ENCODE measurements at places on chromosomes 11 and 22.

- peak; percentile 89 for DNase-seq
Measured at GRCh38 chr22:30609260-30610185, 2.5 kb downstream of the TCN2 start.

DNA sequence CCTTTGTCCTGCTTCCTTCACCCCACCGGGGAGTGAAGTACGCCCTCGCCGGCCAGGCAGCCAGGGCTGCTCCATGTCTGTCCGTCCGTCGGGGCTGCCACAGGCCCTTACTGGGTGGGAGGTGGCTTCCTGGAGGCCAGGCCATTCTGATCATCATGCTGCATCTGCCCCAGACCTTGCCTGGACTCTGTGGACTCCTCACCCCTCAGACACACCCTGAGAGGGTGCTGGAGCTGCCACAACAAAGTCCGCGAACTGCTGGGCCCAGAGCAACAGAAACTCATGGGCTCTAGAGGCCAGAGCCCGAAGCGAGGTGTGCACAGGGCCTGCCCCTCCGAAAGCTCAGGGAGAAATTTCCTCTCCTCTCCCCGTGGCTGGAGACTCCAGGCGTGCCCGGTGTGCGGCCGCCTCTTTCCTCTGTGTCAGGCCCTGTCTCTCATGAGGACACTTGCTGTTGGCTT is 124.2 kb downstream of the KCNQ1OT1 start:
- no peak for DNase-seq

DNA sequence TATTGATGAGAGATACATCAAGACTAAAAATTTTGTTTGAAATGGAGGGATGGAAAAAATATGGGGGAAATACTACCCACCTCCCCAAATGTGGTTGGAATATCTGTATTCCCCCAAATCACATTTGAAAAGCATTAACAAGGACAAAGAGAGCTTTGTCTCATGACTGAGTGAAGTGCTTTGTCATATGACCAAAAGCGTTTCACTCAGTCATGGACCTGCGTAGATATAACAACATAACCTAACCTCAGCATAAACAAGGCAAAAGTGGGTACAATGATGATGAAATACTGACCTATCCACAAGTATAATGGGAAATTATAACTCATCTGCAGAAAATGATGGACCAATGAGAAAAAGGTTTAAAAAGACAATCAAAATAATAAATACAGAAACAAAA is 418.3 kb downstream of the TBC1D22A start:
- DNase-seq, result no peak

GRCh38 chr11:126601136-126601535 is 245.7 kb downstream of the ST3GAL4 start:
- no peak for DNase-seq

DNA sequence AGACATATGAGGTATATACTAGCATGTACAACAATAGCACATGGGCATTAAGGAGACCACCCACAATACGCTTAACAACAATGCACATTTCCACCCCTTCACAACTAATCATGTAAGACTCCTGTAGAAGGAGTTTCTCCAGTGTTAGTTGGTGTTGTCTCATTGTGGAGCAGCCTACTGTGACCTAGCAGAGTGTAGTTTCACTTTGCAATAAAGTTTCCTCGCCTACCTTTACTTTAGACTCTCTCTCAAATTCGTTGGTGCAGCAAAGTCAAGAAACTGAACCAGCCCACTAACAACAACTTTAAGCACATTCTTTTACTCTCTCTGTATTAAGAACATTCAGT is 863.6 kb downstream of the FAM181B start:
- DNase-seq, result no peak

GRCh38 chr22:49929211-49929979 is 11.0 kb downstream of the CRELD2 start:
- DNase-seq, result peak; percentile 82

DNA sequence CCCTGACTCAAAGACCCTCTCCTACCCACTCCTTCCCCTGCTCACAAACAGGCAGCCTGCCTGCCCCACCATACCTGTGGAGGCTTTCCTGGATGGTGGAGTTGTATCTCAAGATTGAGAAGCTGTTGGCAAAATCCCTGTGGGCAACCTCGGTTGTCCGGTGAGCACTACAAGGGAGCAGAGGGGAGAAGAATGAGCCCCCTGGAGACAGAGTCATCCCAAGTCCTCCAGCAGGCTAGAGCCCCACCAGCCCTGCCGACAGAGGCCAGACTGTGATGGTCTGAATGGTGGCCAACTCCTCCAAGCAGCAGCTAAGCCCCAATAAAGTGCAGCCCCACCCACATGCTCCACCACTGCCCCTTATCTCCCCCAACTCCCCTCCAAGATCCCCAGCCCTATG is 17.5 kb downstream of the TMPRSS13 start:
- DNase-seq, result no peak

- no peak for DNase-seq
Measured at GRCh38 chr11:8207080-8208000, 38.5 kb upstream of the RIC3 start.

DNA sequence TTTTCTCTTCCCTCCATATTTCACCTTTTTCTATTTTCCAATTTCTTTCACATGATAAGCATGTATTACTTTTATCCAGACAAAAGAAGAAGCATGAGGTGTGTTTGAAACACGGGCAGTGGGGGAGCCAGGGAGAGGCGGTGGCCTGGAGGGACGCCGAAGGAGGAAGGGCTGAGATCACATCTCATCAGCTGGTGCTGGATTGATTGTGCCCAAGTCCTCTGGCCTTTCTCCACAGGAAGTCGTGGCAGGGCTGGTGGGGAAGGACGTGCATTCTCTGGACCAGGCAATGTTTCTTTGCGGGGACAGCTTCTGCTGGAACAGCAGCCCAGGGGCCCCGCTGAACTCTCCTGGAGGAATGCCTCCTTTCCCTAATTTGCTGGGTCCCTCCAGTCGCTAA is 82.9 kb downstream of the MIAT start:
- no peak for DNase-seq

- no peak for DNase-seq
Measured at GRCh38 chr11:78572394-78572793, 2.3 kb downstream of the NARS2 start.

- DNase-seq, result peak; percentile 31
Measured at GRCh38 chr11:128472128-128473089, 114.9 kb downstream of the ETS1 start.

GRCh38 chr11:84884836-84885235 is 742.3 kb downstream of the DLG2 start:
- DNase-seq, result no peak

DNA sequence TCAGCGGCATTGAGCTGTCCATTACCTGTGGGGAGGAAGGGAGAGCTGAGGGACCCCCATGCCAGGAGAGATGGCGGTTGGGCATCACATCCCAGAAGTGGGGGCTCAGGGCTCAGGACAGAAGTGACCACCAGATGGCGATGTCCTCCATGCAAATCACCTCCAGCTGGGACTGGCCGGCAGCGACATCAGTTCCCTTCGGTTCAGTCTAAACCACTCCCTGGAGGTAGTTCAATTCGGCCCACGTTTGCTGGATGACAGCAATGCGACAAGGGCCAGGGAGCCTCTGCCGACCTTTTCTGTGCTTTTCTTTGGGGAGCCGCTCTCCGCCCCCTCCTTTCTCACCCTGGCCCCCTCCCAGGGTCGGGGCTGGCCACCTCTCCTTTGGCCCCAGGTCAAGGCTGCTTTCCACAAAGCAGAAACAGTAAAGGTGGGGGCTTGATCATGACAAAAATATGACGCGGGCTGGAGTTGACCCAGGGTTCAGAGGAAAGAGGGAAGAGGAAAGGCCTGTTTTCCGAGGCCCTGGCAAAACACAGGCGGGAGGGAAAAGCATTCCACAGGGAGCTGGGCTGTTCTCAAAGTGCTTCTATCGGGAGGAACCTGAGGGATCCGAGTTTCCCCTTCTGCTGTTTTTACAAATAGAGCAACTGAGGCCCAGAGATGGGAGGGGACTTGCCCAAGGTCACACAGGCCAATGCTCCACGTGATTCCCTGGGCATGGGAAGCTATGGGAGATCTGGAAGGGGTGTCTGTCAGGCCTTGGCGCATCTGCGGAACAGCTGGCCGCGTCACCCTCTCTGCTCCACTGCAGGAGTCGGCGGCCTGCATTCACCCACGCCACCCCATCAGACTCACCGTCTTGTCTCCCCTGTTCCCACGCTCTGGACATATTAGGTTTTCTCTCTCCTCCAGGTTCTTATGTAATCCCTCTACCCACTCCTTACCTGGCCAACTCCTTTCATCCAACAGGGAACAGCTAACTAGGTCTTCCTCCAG is 54.7 kb downstream of the FBXO7 start:
- DNase-seq, result peak; percentile 94

GRCh38 chr11:46210133-46210636 is 67.3 kb upstream of the CREB3L1 start:
- peak; percentile 55 for DNase-seq

DNA sequence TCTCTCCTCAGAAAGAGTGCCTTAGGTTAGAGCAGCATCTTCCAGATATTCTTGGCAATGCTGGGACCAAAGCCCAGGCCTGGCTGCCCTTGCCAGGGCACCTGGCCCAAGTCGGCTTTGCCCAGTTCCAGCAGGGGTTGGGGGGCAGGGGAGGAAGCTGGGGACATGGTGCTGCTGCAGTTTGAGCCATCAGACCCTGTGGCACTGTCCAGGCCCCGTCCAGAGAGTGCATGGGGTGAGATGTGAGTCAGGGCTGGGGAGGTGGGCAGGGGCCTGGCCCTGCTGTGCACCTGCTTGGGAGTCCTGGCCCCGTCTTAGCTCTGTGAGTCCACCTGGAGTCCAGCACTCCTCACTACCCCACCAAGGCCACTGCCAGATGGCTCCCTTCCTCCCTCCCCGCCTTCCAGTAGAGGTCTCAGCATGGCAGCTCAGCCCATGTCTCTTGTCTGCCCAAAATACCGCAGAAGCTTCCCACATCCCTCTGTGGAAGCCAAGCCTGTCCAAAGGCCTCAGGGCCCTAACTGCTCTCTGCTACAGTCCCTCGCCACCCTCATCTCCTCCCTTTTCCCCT is 16.6 kb downstream of the DERL3 start:
- DNase-seq, result no peak

DNA sequence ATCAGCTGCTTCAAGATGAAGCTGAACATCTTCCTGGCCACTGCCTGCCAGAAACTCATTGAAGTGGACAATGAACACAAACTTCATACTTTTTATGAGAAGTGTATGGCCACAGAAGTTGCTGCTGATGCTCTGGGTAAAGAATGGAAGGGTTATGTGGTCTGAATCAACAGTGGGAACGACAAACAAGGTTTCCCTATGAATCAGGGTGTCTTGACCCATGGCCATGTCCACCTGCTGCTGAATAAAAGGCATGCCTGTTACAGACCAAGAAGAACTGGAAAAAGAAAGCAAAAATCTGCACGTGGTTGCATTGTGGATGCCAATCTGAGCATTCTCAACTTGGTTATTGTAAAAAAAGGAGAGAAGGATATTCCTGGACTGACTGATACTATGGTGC is 22.2 kb upstream of the BIRC3 start:
- DNase-seq, result no peak

DNA sequence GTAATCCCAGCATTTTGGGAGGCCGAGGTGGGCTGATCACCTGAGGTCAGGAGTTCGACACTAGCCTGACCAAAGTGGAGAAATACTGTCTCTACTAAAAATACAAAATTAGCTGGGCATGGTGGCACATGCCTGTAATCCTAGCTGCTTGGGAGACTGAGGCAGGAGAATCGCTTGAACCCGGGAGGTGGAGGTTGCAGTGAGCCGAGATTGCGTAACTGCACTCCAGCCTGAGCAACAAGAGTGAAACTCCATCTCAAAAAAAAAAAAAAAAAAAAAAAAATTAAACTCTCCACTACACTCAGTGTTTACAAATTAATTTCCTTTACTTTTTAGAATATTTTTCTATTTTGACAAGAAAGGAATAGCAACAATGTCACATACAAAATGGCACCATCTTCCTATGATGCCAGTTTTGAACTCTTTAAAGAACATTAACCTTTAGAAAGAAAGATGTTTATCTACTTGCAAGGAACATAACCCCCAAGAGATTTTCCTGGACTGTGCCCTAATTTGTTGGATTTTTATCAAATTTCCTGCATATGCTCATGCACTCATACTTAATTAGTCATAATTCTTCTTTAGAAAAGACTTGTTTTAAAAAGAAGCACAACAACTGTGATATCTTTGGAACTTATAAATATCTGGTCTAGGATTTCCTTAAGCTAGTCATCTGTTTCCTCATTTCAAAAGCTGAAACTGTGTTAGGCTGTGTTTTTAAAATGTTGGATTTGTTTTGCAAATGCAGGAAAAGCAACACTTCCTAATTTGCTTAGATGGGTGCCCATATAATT is 22.6 kb upstream of the HIPK3 start:
- DNase-seq, result peak; percentile 8

- peak; percentile 35 for DNase-seq
Measured at GRCh38 chr11:74948546-74948897, 369 bp downstream of the XRRA1 start.

DNA sequence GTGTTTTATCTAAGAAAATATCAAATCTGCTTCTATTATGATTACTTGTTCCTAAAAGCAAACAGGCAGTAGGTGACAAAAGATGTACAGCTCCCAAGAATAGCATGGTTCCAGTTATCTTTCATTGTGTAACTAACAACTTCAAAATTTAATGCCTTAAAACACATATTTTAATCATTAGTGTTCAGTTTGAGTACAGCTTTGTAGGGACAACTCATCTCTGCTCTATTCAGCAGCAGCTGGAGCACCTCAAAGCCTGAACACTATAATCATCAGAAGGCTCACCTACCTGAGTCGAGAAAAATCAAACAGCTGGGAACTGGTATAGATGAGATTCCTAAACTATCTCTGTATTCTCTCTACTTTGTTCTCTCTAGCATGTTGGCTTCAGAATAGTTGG is 24.3 kb upstream of the OR5B12 start:
- no peak for DNase-seq

DNA sequence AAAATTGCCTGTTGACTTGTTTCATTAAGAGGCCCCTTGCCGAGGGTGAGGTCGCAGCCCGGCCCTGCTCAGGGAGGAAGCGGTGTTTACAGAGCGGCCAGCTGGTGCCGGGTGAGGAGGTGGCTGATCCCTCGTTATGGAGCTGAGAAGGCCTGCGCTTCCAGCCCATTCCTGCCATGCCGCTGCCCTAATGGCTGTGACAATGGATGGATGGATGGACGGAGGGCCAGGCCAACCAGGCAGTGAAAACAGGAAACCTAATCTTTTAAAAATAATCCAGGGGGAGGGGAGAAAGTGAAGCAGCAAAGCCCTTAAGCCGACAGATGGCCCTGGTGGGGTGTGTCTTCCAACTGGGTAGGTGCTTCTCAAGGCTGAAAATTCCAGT is 38.5 kb downstream of the BCR start:
- no peak for DNase-seq

- no peak for DNase-seq
Measured at GRCh38 chr11:96055706-96056387, 131.9 kb upstream of the MTMR2 start.

GRCh38 chr22:21887841-21888240 is 20.4 kb upstream of the MAPK1 start:
- no peak for DNase-seq

DNA sequence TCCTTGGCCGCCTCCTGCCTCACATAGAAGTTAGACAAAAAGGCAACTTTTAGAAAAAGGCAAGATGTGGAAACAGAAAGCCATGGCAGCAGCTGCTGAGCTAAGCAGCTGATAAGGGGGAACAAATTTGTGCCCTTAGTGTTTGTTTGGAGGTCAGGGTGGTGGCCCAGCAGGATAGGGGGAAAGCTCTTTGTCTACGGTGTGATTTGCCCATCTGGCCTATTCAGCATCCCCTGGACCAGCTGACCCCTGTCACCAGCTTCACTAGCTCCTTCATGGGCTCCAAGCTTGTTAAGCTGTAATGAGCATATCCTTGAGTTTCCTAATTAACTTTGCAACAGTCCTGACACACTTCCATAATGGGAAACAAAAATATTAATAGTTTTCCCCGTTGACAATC is 5.9 kb upstream of the ME3 start:
- no peak for DNase-seq

- peak; percentile 53 for DNase-seq
Measured at GRCh38 chr11:120208777-120209176, 2.1 kb upstream of the OAF start.

Measured in hepatic stellate cell (primary cell).